ENCODE measurements at places on chromosomes 1 and 21. TPM values are rescaled to one million over a fixed set of nuclear protein-coding genes. Genes with fewer than 3 reads are reported as not detected.

VWA5B1 gene
- total RNA-seq, result under 0.01 TPM

DNA sequence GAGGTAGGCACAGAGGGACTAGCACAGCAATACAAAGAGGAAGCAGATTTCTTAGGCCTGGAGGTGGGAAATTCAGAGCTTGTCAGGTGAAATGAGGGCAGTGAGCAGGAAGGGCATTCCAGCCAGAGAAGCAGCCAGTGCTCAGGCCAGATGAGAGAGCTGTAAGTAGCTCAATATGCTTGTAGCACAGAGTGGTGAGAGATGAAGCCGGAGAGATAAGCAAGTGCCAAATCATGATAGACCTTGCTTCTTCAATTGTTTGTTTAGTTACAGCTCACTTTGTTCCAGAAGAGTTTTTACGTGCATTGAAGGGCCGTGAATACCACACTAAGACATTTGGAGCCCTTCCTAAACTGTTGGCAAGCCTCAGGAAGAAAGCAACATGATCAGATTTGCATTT lies 42.0 kb upstream of the ADAMTS1 start:
- no peak for DNase-seq

GRCh38 chr1:235657747-235658526 lies 8.4 kb upstream of the GNG4 start:
- DNase-seq, result no peak

GRCh38 chr1:117932576-117932975 lies 3.0 kb downstream of the WDR3 start:
- DNase-seq, result no peak

DNA sequence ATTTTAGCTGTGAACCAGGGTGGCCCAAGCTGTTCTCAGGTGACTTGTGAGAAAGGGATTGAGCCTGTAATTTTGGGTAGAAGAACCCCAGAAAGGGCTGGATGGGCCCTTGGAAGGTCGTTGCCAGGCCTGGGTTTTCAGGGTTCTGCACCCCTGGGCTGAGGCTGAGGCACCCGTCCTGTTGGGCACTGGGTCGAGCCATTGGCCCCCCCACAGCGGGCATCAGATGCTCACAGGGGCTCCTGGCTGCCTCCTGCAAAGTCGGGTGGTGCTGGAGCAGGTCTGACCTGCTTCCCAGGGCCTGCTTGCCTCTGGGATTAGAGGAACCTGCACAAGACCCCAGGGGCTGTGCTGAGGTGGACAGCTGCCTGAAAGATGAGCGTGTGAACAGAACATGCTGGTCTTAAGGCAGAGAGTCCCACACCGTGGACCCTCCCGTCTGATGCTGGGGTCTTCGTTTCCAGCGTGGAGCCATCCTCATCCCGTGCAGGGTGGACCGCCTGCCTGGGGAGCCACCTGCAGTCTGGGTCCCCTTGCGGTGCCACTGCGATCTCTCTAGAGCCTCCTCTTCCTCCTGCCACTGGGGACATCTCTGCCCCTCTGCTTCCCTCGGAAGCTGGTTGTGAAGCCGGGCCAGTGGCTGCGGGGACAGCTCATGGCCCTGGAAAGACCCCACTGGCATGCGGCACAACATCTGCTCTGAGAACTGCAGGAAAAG lies 1.7 kb upstream of the TRPM2 start:
- DNase-seq, result no peak

DNA sequence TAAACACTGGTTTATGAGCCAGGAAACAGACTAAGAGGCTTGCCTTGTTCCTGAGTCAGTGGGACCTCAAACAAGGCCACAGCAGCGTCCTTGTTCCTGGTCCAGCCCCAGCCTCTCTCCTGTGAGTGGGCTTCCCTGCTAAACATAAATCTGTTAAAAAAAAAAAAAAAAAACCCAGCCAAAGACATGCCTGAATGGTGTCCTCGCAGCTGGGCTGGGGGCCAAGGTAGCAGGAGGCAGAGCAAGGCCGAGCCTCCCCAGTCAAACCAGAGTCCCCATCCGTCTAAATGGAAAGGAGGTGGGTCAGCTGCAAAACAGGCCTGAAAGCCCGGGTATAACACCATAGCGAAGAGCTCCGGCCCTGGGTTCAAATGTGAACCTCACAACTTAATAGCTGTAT lies 18.1 kb upstream of the IFFO2 start:
- no peak for DNase-seq

GRCh38 chr1:101435831-101436511 lies 199.2 kb downstream of the S1PR1 start:
- peak; percentile 6 for DNase-seq

GRCh38 chr1:36160949-36161485 lies 5.1 kb downstream of the MAP7D1 start:
- DNase-seq, result no peak

DMBX1 gene
- total RNA-seq, result not detected

- peak; percentile 70 for DNase-seq
Observed at GRCh38 chr1:209202830-209203532, 380.5 kb upstream of the CAMK1G start.

DNA sequence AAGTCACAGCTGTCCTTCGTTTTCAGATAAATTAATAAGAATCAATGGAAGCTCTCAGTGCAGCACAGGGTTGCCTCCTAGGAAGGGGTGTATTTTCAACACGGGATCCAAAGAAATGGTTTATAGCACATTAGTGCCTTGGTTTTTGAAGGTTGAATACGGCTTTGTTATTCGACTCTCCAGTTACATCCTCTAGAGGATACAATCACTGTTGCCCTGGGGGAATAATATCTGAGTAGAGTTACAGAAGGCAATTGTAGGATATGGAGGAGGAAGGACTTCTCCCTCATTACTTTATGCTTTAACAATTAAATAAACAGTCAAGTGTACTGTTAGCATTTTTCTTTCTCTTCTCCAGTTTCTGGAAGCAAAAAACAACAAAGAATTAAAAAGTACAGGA lies 14.3 kb upstream of the ZNF326 start:
- DNase-seq, result no peak

DNA sequence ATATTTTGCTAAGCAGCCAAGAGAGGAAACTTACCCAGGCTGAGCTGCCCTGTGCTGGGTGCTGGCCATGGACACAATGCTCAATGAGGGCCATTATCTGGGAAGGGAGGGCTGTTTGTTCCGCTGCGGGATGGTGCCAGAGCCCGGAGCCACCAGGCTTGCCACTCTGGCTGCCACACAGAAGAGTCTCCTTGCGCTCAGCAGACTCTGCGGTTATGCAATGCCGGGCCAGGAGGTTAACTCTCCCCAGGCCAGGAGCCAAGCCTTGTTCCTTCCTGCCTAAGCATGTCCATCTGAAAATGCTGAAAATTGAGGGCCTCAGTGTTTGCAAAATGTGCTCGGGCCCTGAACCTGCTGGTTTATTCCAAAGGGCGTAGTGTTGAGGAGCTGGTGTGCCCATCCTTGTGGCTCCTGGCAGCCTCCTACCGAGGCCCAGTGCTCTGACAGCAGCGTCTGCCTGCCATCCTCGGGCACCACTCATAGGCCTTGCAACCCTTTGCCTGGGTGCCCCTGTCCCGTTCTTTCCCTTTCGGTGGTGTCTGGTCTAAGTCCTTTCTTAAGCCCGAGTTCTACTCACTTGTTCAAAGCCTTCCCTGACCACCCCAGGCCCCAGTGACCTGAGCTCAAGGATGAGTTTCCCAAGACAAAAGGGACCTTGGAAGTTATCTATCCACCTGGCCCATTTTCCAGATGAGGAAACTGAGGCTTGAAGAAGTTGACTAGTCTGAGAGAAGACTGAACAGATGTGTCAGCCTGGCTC lies 133.8 kb upstream of the EDN2 start:
- DNase-seq, result no peak

GRCh38 chr1:107829036-107829770 lies 135.8 kb downstream of the VAV3 start:
- peak; percentile 88 for DNase-seq

ASPM gene
- 1.3 TPM for total RNA-seq

DNA sequence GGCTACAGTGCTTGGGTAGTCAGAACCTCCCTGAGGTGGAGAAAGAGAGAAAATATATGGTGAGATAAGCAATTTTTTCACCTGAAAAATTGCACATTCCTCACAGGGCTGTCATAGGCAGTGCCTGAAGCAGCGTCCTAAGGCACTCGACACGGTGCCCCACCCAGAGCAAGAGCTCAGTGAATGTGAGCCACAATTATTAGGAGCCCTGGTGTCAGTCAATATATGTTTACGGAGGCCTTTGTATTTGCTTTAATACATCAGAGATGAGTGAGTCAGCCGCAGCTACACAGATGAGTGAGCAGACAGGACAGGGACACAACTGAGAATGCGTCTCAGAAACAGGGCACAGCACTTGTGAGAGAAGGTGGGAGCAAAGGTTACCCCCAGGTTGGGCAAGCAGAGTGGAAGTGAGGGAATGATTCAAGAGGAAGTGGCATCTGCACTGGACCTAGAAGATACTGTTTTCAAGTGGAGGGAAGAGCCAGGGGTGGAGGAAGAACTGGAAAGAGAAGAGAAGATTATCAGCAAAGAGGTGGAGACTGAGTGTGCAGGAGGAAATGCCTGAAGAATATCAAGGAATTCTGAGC lies 5.2 kb upstream of the PIGC start:
- no peak for DNase-seq

- no peak for DNase-seq
Observed at GRCh38 chr1:213457733-213458132, 406.7 kb downstream of the RPS6KC1 start.

AMY2A gene
- total RNA-seq, result not detected

S100A8 gene
- total RNA-seq, result 12.1 TPM

DNA sequence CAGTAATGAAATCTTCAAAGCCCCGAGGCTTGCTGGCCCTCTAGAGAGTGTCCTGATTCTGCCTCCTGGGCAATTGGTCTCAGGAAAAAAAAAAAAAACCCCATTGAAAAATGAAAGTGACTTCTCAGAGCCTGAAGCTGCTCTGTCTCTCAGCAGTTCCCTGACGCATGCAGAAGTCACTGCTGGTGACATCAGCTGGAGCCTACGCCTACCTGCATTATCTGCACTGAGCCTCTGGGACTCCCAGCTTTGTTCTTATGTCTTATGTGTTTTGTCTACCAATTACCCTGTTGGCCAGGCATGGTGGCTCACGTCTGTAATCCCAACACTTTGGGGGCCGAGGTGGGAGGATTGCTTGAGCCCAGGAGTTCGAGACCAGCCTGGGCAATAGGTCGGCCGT lies 10.1 kb upstream of the SLC25A33 start:
- DNase-seq, result no peak

DHX9 gene
- total RNA-seq, result 91.6 TPM

BATF3 gene
- total RNA-seq, result 3.2 TPM

TIE1 gene
- total RNA-seq, result 47.7 TPM

ZNF362 gene
- 35.5 TPM for total RNA-seq

GRCh38 chr1:213533125-213533524 lies 454.6 kb upstream of the PROX1 start:
- DNase-seq, result no peak

- peak; percentile 28 for DNase-seq
Observed at GRCh38 chr1:29259802-29260441, 23.6 kb downstream of the PTPRU start.
